Umbilical cord (tissue), 2 donors: ENCODE measurements at places on chromosomes 1 and 21. TPM values are rescaled to one million over a fixed set of nuclear protein-coding genes. Genes with fewer than 3 reads are reported as not detected.
A peak's percentile ranks its signal among the peaks of the same experiment; 100 is the strongest.

GRCh38 chr1:172936088-172936645, 114.6 kb downstream of the TNFSF18 start:
- DNase-seq: no peak

- no peak for DNase-seq
These were observed 206.2 kb upstream of the RRP15 start for GRCh38 chr1:218078916-218079315.

DNA sequence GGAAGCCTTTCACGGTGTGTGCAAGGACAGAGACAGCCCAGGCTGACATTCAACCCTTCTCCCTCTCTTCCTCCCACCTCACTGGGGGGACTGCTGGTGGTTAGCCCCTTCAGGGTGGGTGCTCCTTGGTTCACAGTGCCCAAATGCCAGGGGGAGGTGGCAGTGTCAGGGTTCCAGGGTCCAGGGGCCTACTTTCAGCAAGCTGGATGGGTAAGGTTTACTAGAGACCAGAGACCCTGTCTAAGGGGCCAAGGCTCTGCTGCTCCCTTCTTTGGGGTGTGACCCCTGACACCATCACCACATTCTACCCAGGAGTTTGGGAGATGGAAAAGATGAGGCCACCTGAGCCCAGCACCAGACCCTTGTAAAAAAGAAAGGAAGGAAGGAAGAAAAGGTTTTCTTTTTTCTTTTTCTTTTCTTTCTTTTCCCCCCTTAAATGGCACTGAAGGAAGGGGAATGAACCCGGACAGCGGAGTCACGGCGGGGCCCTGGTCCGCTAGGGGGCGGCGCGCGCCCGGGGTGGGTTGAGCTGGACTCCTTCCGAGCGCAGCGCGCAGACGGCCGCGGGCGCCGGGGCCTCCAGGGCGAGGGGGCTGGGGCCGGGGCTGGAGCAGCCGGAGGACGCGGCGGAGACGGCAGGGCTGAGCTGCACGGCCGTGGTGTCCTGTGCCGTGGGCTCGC, 18.8 kb downstream of the KNCN start:
- DNase-seq: peak; percentile 65

DNA sequence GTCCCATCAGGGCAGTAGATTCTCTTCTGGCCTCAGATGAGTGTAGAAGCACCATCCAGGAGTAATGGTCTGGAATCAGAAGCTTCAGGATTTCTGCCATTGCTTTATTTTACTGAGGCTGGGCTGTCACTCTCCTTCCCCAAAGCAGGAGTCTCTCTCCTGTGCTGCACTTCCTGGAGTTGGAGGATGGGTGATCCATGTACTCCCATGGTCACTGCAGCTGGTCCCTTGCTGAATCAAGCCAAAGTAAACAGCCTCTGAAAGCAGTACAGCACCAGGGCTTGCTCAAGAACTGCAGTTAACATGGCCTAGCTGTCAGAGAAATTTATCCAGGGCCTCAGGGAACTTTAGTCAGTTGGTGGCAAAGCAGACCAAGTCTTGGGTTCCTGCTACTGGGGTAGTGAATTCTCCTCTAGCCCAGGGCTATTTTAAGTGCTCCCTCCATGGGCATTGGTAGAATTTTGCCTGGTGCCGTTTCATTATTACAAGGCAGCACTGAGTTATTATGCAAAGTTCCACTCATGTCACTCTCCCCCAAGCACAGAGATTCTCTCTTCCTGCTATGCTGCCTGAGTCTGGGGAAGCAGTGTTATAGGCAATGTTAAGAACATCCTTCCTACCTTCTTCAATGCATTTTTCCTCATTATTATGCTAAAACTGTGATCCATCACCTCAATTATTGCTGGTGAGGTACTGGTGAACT, 29.5 kb downstream of the DRAM2 start:
- no peak for DNase-seq

GRCh38 chr1:24339996-24340395, 20.8 kb downstream of the GRHL3 start:
- DNase-seq: no peak

DNA sequence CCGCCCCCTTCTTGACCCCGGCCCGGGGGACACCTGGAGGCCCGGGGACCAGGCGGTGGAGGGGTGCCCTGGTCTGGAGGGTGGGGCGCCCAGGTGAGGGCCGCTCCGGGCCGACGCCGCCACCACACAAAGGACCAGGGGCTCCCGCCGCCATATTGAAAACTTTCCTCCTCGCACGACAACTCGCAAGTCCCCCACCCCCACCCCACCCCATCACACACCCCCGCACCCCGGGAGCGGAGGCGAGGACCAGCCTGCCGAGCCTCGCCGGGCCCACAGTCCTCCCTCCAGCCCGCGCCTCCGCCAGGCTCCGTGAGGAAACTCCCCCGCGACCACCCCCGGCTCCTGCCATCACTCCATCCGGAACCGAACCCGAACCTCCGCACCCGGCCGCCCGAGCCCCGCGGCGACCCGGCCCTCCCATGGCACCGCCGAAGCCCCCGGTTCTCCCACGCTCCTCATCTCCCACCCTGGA, 733 bp downstream of the KDM5B start:
- peak; percentile 27 for DNase-seq

DNA sequence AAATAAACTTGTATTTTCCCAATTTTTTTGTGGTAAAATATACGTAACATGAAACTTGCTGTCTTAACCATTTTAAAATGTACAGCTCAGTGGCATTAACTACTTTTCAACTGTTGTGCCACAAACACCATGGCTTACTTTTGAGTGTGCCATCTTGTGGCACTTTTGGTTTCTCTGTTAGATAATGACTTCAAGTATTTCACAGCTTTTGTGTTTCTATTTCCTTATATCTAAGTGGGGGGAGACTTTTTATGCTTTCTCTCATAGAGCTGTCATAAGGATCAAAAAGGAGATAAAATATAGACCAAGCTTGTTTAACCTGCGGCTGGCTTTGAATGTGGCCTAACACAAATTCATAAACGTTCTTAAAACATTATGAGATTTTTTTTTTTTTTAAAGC, 44.3 kb downstream of the CDC14A start:
- DNase-seq: no peak

DNA sequence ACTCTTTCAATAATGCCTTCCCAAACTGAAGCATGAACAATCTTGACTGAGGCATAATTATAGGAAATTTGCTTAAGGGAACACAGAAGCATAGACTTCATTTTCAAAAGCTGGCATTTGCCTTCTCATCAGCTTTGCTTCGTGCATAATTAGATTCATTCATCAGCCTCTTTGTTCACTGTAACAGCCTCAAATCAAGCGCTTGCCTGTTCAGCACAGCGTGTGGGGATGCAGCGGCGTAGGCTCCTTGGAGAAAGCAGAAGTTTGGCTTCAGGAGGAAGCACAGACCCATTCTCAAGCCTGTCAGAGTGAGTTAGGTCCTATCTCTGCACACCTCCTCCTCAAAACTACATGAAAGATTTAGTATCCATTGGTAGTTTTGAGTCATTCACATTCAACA, 246.4 kb upstream of the MAP1LC3C start:
- no peak for DNase-seq

DNA sequence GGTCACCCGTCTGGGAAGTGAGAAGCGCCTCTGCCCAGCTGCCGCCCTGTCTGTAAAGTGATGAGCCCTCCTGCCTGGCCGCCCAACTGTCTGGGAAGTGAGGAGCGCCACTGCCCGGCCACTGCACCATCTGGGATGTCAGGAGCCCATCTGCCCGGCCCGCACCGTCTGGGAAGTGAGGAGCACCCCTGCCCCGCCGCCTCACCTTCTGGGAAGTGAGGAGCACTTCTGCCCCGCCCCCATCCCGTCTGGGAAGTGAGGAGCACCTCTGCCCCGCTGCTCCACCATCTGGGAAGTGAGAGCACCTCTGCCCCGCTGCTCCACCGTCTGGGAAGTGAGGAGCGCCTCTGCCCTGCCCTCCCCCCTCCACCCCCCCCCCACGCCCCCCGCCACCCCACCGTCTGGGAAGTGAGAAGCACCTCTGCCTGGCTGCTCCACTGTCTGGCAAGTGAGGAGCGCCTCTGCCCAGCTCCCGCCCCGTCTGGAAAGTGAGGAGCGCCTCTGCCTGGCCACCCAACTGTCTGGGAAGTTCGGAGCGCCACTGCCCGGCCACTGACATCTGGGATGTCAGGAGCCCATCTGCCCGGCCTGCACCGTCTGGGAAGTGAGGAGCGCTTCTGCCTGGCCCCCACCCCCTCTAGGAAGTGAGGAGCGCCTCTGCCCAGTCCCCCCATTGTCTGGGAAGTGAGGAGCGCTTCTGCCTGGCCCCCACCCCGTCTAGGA, 4.5 kb upstream of the ZZZ3 start:
- DNase-seq: no peak

- DNase-seq: no peak
These were observed 29.4 kb downstream of the SNX27 start for GRCh38 chr1:151641229-151641628.

DNA sequence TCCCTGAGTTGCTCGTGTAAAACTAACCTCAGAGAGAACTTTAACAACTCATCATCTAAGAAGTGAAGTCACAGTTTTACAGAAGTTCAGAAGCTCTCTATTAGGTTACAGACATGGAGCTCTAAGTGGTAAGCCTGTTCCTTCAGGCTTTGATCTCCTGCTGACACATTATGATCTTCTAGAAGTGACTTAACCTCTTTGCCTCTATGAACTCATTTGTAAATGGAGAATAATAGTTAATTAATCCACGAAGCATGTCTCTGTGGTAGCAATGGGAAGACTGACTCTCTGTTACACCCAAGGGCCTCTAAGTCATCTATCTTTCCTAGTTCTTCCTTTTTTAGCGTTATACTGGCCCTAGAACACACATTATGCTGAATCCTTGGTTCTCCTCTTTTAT, 157.9 kb upstream of the NRIP1 start:
- no peak for DNase-seq

GRCh38 chr1:226371027-226371694, 36.7 kb downstream of the PARP1 start:
- DNase-seq: no peak

DNA sequence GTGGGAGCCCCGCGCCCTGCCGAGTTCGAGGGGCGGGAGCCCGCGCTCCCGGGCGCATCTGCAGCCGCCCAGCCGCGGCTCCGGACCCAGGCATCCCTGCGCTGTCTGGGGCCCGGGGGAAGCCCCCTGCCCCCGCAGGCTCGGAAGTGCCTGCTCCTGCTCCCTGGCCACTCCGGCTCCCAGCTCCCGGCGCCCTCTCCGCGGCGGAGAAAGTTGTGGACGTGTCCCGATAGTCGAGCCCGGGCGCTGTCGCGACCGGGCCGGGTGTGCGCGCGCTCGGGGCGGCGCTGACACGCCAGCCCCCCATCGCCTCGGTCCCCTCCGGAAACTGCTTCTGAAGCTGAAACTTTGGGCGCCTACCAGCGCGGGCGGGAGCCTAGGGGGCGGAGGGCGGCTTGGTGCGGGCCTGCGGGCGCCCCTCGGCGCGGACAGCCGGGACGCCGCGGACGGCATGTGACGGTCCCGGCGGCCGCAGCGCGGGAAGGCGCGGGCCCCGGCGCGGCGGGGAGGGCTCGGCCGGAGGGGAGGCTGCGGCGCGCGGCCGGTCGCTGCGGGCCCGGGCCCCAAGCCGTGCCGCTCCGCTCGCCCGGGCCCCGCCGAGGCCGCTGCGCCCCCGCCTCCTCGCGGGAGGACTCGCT, 515 bp downstream of the MAN1C1 start:
- peak; percentile 17 for DNase-seq

- DNase-seq: no peak
These were observed 61.6 kb downstream of the EDEM3 start for GRCh38 chr1:184693011-184693410.

Gene LCE1A
- total RNA-seq: not detected

Gene FABP3
- total RNA-seq: 15.9 TPM

Gene CSMD2
- 10.1 TPM for total RNA-seq
